ENCODE measurements at places on chromosomes 1 and 21. TPM values are rescaled to one million over a fixed set of nuclear protein-coding genes. Genes with fewer than 3 reads are reported as not detected.

Gene RBP7
- 5.7 TPM for total RNA-seq

Gene KRTAP19-1
- total RNA-seq = not detected

Gene PTGFRN
- 127 TPM for total RNA-seq

Gene S100A2
- total RNA-seq = 3.4 TPM

Gene RAP1GAP
- 0.62 TPM for total RNA-seq

Gene SPRR4
- total RNA-seq = not detected

Gene CDC42SE1
- total RNA-seq = 42.6 TPM

Gene AGL
- 229 TPM for total RNA-seq

Gene MEX3A
- total RNA-seq = 9.4 TPM

Gene DMBX1
- total RNA-seq = not detected

Gene RGS13
- 0.89 TPM for total RNA-seq

Gene CD1D
- 1.6 TPM for total RNA-seq
